ENCODE measurements at places on chromosomes 1 and 21. TPM values are rescaled to one million over a fixed set of nuclear protein-coding genes. Genes with fewer than 3 reads are reported as not detected.
A peak's percentile ranks its signal among the peaks of the same experiment; 100 is the strongest.

DNA sequence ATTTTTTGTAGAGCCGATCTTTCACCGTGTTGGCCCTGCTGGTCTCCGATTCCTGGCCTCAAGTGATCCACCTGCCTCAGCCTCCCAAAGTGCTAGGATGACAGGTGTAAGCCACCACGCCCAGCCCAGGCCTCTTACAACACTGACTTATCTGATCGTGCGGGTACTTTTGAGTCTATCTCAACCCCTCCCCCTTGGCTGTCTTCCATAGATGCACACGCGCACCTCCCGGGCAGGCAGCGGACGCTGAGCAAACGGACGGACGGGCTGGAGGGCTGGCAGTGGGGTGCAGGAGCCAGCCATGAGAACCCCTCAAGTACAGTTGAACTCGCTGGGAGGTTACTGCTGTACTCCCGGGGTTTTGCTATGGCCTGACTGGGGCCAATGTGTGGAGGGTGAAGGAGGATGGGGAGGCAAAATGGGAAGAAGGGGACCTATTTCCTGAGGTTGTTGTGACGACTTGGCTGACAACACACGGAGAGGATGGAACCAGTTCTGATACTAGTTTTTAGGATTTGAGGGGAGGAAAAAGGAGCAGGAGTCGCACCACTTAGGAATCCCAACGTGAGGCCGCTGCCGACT, 959 bp downstream of the CD58 start:
- peak overlapping the region; percentile 78 for H3K4me3 ChIP-seq
- peaks cover 32% of the 10 kb centered on the region for H3K4me1 ChIP-seq
- H3K27ac ChIP-seq: peak overlapping the region; percentile 95

DNA sequence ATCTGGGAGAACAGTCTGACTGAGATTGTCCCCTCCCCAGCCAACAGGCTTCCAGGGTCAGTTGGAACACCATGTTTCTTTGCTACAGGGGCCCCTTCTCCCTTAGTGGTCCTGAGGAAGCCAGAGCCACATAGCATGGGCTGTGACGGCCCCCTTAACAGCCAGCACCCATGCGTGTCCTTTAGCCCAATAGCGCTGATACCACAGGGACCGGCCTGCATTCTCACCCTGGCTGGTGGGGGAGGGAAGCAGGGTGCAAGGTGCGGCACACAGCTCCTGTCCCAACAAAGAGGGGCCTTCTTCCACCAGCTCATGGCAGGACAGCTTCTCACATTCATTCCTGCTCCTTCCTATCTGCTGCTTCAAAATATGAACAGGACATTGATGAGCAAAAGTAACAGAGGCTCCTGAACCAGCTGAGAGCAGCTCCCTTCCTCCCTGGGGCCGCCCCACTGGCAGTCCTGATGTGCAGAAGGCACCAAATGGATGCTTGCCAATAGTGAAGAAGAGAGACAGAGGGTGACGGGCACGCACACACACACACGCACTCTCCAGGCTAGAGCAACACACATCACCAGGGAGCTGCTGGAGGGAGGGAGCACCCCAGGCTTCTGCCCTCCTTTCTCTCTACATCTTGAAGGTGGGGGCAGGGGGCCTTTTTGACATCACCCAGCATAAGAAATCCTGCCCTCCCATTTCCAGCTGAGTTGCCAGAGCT, 99.4 kb downstream of the CRYAA start:
- no peaks in the 10 kb centered on the region for H3K36me3 ChIP-seq
- DNase-seq: no peak
- no peaks in the 10 kb centered on the region for H3K4me1 ChIP-seq
- H3K4me3 ChIP-seq: no peak overlapping the region
- no peak overlapping the region for H3K27ac ChIP-seq

GRCh38 chr1:226121587-226122400, 59.3 kb downstream of the H3-3A start:
- H3K36me3 ChIP-seq: no peaks in the 10 kb centered on the region
- peak overlapping the region; percentile 66 for H3K4me3 ChIP-seq
- H3K27me3 ChIP-seq: no peaks in the 10 kb centered on the region

DNA sequence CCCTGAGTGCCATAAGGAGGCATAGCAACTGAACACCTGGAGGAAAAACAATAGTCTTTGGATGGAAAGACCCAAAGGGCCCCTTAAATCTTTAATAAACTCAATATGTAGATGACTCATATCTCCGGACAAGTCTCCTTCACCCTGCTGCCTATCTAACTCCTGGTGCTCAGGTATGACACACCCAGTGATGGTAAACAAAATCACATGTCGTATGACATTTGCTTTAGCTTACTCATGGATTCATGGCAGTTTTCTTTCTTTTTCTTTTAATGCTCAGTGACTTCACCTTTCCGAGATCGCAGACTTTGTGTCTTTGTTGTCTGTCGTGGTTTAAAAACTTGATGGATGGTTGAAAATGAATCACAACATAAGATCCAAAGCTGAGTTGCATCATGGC, 208.5 kb upstream of the PROX1 start:
- H3K27ac ChIP-seq: no peak overlapping the region
- no peaks in the 10 kb centered on the region for H3K36me3 ChIP-seq
- DNase-seq: no peak
- no peaks in the 10 kb centered on the region for H3K4me1 ChIP-seq
- H3K4me3 ChIP-seq: no peak overlapping the region

- H3K4me1 ChIP-seq: no peaks in the 10 kb centered on the region
- H3K36me3 ChIP-seq: no peaks in the 10 kb centered on the region
- no peak overlapping the region for H3K27ac ChIP-seq
These were observed 73.8 kb downstream of the RPE65 start for GRCh38 chr1:68375919-68376318.

GRCh38 chr1:44641126-44642102, 32.9 kb downstream of the TMEM53 start:
- peaks cover 85% of the 10 kb centered on the region for H3K36me3 ChIP-seq
- H3K4me1 ChIP-seq: peaks cover 80% of the 10 kb centered on the region
- H3K4me3 ChIP-seq: no peak overlapping the region
- no peak for DNase-seq

DNA sequence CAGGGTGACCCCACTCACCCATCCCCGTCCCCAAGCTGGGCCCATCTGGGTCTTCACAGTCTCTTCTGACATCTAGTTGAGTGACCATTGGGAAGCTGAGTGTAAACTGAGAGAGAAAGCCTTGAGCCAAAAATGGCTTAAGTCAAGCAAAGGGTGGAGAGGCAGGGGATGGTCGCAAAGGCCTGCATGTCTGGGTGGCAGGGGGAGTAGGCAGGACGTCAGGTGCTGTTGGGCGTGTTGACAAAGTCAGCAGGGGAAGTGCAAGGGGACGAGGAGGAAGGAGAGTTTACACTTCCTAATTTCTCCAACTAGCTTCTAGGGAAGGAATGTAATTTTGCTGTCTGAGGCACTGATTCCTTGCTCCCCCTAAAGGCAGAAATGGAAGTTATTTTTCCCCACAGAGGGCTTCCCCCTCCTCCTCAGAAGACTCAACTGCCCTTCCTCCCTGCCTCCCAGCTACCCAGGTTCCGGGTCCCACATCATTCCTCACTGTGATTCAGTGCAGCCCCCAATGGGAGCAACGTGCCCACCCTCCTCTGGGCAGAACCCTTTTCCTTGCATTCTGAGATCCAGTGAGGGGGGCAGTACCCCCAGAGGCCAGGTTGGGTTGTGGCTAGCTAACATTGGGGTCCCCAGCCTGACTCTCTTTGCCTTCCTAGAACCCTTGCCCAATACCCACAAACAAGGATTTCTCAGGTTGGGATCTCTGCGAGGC, 1.2 kb upstream of the ADORA1 start:
- H3K4me3 ChIP-seq: no peak overlapping the region
- peaks cover 27% of the 10 kb centered on the region for H3K4me1 ChIP-seq
- DNase-seq: no peak
- H3K36me3 ChIP-seq: no peaks in the 10 kb centered on the region
- H3K27me3 ChIP-seq: no peaks in the 10 kb centered on the region

- H3K4me3 ChIP-seq: no peak overlapping the region
- DNase-seq: no peak
- peak overlapping the region; percentile 52 for H3K27ac ChIP-seq
- no peaks in the 10 kb centered on the region for H3K27me3 ChIP-seq
- no peaks in the 10 kb centered on the region for H3K4me1 ChIP-seq
- peaks cover 91% of the 10 kb centered on the region for H3K36me3 ChIP-seq
These were observed 9.3 kb downstream of the ATP1A2 start for GRCh38 chr1:160124705-160125478.

DNA sequence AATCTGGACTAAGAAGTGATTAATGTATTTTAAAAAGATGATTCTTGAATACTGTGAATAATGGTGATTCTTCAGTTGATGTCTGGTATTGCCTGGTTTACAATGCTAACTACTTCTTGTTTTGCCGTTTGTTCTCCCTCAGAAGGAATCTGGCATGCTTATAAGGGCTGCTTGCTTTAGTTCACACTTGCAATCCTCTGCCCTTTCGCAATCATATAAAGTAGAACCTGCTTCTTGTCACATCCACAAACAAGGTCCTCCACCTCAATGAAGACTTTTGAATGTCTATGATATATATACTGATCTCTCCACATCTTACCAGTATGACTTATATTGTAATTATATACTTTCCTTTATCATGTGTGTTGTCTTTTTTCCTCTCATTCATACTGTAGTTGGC, 92.6 kb downstream of the ADGRL4 start:
- H3K4me1 ChIP-seq: no peaks in the 10 kb centered on the region
- H3K27ac ChIP-seq: no peak overlapping the region
- no peak for DNase-seq
- H3K4me3 ChIP-seq: no peak overlapping the region
- no peaks in the 10 kb centered on the region for H3K27me3 ChIP-seq

- no peak for DNase-seq
- no peak overlapping the region for H3K4me3 ChIP-seq
- H3K4me1 ChIP-seq: no peaks in the 10 kb centered on the region
- no peaks in the 10 kb centered on the region for H3K27me3 ChIP-seq
- no peak overlapping the region for H3K27ac ChIP-seq
These were observed 31.0 kb upstream of the MED18 start for GRCh38 chr1:28297826-28298225.

The C1QTNF12 gene
- 17.6 TPM for polyA plus RNA-seq

The RPL5 gene
- 1,392 TPM for polyA plus RNA-seq

The BEST4 gene
- polyA plus RNA-seq: 6.0 TPM

The SPATA17 gene
- polyA plus RNA-seq: not detected

The DOP1B gene
- polyA plus RNA-seq: 12.5 TPM
